A549 treated with RU486 at 1 μM for 4 hours (cell line): ENCODE measurements at places on chromosomes 4 and X. TPM values are rescaled to one million over a fixed set of nuclear protein-coding genes. Genes with fewer than 3 reads are reported as not detected.

The VSIG4 gene
- not detected in 5 replicates for total RNA-seq

The ANOS1 gene
- total RNA-seq = 0.02 to 0.23 TPM (median 0.06 TPM) in 4 of 5 replicates, not detected in the other

The STARD8 gene
- total RNA-seq = 0.81 to 1.8 TPM (median 1.6 TPM) in 5 replicates

The COQ2 gene
- 17.8 to 21.5 TPM (median 19.3 TPM) in 5 replicates for total RNA-seq

The DMP1 gene
- total RNA-seq = not detected in 5 replicates

The NLGN4X gene
- not detected in 5 replicates for total RNA-seq
